ENCODE measurements at places on chromosomes 5 and 9. TPM values are rescaled to one million over a fixed set of nuclear protein-coding genes. Genes with fewer than 3 reads are reported as not detected.

- DNase-seq = no peak
Observed at GRCh38 chr5:57432876-57433275, 49.7 kb downstream of the ACTBL2 start.

GRCh38 chr5:137264041-137264440 is 235.1 kb downstream of the SPOCK1 start:
- no peak for DNase-seq

DNA sequence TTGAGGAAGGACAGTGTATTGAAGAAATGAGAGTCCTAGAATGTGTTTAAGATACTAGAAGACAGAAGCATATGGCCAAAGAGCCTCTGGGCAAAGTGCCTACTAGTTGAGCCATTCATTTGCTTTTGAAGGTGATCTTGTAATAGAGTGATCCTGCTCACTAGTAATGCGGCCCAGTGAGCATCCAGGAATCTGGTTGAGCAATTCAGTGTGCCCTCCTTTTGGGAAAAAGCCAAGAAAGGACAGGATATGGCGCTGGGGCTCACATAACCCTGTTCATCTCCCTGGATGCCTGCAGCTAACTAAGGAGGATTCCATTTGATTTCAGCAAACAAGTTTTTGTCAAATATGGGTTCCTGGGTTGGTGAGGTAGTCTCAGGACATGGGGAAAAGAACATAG is 16.3 kb downstream of the ADAM19 start:
- no peak for DNase-seq

DNA sequence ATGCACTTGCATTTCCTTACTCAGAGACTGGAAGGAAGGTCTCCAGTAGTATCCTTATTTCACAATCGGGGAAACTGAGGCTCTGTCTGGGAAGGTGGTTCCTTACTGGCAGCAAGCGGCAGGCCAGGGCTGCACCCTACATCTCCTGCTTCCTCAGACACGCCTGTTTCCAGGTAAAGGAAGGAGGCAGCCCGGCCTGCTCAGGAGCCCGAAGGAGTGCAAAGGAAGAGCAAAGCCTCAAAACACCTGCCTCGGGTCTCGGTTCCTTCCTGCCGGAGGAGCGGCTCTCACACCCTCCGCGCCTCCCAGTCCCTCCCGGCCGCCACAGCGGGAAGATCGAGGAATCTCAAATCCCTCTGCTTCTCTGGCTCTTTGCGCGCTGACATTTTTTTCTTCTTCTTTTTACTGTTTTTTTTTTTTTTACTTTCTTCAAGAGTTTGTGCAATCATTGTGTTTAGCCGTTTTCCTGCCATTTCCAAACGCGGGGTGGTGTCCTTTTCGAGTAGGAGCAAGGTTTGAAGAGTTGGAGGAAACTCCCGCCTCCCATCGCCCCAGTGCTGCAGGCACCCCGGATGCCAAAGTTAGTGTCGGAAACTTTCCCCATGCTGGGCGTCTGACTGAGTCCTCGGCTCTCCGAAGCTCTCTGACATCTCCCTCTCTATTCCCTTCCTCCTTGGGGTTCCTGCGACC is 1.0 kb downstream of the GGTA1 start:
- no peak for DNase-seq

- DNase-seq = no peak
Observed at GRCh38 chr5:83777856-83778255, 57.2 kb upstream of the HAPLN1 start.

- no peak for DNase-seq
Observed at GRCh38 chr5:24642022-24642421, 2.8 kb downstream of the CDH10 start.

- DNase-seq = no peak
Observed at GRCh38 chr9:76419782-76420380, 25.7 kb upstream of the RFK start.

DNA sequence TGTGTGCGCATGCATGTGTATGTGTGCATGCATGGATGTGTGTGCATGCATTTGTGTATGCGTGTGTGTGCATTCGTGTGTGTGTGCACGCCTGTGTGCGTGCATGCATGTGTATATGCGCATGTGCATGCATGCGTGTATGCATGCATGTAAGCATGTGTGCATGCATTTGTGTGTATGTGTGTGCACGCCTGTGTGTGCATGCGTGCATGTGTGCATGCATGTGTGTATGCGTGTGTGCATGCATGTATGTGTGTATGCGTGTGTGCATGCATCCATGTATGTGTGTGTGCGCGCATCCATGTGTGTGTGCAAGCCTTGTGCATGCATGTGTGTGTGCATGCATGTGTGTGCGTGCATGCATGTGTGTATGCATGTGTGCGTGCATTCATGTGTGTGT is 276.8 kb downstream of the PBX3 start:
- DNase-seq = no peak

DNA sequence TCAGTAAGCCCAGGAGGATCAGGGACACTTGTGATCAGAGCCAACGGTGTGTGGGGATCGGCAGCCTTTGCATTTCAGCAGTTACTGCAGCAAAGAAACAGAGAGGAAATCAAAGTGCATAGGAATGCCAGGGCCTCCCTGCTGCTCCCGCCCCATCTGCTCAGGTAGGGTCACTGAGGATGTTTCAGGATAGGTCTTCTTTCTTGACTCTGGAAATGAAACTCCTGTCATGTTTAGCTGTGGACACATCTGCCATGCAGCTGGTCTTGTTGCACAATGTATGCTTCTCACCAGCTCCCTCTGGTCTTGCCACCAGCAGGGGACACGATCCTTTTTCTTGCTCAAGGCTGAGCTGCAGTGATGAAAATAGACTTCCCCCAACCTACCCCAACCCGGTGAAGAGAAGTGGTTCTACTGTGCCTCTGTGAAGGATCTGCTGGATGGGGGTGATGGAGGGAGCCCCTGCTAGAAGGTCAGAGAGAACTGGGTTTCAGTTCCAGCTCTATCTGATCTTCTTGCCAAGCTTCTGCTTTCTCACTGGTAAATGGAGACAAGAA is 185.2 kb upstream of the KLF4 start:
- no peak for DNase-seq

DNA sequence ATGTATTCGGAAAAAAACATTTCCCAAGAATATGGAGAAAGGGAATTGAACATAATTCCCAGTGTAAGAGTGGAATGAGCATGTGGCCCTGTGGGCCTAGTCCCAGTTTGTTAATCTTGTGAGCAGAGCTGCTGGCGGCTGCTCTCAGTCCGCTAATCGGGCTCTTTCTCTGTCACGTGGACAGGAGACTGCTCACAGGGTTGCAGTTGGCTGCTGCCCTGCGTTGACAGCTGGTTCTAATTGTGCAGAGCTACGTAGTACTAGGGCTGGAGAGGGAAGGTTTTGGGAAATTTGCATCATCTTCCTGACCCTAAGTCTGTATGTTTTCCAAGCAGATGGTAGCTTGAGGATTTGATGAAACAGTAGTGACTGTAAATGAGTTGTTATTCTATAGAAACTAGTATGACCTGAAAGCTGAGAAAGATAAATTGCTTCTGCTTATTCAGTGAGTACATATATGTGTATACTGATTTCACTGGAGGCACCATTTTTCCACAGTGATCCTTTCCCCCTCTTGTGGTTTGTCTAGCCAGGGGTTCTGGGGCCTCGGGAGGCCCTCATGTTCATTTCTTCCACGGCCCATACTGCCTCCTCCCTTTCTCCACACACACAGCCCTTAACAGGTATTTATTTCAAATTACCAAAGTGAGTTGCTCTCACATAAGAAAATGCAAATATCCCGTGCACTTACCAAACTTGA is 100.6 kb downstream of the ANGPTL2 start:
- no peak for DNase-seq

DNA sequence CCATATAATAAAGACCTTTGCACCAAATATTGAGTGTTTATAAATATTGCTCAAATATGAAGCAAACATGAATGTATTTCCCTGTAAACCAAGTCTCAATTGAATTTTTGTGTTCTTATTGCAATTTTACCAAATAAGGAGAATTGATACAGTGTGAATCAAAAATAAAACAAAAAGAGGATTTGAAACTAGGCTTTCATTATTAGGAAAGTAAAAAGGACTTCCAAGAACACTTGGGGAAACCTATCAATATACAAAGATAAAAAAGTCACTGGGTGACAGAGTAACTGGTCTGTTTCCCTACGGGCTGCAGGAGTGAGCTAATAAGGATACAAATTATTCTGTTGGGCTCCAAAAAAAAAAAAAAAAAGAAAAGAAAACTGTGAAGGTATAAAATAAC is 44.8 kb upstream of the SNX2 start:
- no peak for DNase-seq

- no peak for DNase-seq
Observed at GRCh38 chr5:122073018-122073417, 5.0 kb downstream of the LOX start.

- no peak for DNase-seq
Observed at GRCh38 chr9:117411547-117411946, 3.3 kb downstream of the ASTN2 start.

GRCh38 chr5:89686081-89686765 is 723.3 kb downstream of the CETN3 start:
- DNase-seq = no peak

DNA sequence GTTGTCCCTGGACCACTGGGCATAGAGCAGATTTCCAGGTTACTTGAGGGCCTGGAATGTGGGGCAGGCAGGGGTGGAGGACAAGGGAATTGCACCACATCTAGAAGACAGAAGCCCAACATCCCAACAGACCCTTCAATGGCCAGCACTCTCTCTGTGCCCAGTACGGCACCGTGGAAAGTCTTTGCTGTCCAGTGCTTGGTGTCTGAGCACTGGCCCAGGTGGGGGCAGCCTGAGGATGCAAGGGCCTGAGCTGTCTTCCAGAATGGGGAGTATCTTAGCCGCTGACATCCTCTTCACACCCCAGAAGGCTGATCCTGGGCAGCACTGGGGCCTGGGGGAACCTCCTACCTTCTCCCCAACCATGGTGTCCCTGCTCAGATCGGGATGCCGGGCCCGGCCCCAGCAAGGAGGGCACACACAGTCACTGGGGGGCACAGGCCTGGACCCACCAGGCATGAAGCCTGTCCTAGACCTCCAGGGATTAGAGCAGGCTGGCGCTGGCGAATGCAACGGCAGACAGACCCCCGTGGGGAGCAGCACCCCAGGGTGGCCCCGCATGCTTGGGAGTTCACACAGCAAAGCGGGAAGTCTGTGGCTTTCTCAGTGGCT is 40.6 kb upstream of the OLFM1 start:
- DNase-seq = no peak

- DNase-seq = peak; percentile 38
Observed at GRCh38 chr5:96664669-96665068, 2.5 kb downstream of the CAST start.

GRCh38 chr5:73519531-73520283 is 21.5 kb downstream of the BTF3 start:
- DNase-seq = peak; percentile 59

GRCh38 chr5:122165559-122166078 is 36.3 kb downstream of the ZNF474 start:
- no peak for DNase-seq

- no peak for DNase-seq
Observed at GRCh38 chr5:16687898-16688297, 71.1 kb upstream of the RETREG1 start.

GRCh38 chr5:125148076-125148475 is 401.6 kb upstream of the ZNF608 start:
- DNase-seq = no peak

DNA sequence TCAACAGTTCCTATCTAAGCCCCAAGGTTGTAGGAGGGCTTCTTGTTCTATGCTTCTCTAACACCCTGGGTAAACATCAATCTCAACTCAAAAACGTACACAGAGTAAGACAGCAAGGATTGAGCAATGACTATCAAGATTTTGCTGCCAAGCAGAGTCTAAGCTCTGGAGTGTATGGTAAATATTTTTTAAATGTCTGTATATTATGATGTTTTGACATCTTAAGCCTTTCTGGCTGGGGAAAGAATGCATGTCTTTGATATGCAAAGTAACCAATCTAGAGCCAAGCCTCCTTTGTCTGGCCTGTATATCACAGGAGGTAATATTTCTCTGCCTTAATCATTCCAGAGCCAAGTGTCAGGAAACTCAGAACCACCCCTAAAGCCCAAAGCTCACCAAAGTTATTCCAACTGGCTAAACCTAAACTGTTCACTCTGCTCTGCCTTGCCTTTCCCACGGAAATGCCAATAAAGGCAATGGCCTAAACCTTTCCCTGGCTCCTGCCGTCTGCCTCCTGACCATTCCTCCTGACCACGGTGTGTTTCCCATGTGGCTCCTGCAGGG is 45.2 kb downstream of the YIPF5 start:
- DNase-seq = no peak

- DNase-seq = no peak
Observed at GRCh38 chr5:133881576-133882388, 86.6 kb downstream of the C5orf15 start.

DNA sequence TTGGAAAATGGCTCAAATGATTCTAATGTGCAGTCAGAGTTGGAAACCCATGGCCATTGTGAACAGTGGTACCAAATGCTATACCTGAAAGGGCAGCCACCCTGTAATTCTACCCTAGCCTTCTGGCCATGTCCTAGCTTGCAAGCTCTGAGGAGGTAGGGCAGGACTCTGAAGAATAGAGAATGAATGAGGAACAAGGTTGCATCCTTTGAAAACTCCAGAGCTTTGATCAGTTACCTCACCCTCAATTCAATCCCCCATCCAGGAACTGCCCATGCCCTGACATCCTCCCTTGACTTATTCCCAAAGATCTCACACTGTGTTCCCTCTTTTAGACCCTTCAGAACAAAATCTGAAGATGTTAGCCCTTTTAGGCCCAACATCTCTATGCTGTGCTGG is 17.8 kb upstream of the ERMP1 start:
- DNase-seq = no peak

GRCh38 chr9:119794836-119795235 is 425.6 kb upstream of the BRINP1 start:
- no peak for DNase-seq

DNA sequence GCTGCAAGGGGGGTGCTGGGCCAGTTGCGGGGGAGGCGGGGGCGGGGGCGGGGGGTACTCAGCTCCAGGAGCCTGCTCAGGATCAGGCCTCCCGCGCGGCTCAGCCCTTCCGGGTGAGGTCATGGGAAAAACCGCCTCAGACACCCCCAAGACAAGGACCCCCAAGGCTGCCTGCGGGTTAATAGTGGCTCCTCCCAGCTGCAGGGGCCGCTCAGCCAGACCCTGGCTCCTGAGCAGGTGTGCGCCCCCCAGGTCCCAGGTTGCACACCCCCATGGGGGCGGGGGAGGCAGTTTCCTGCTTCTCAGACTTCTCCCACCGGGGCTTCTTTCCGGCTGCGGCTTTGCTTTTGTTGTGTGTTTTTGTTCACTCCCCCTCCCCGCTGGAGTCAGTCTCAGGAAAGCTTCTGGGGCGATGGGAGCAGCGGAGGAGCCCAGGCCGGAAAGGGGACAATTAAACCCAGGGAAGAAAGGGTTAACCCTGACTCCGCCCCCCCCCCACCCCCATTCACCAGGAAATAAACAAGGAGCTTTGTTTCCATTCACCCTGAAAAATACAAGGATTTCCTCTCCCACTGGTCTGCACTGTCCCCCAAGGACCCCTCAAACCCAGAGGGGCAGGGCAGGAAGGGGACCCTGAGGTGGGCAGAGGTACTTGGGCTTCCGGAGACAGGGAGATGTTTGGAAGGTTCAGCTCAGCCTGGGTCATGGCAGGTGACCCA is 42.3 kb upstream of the NOTCH1 start:
- no peak for DNase-seq

The SPATA9 gene
- total RNA-seq = not detected

The C5orf63 gene
- 11.9 TPM for total RNA-seq

The ZNF169 gene
- 8.1 TPM for total RNA-seq

The PCDHB9 gene
- total RNA-seq = not detected

The CD72 gene
- 5.2 TPM for total RNA-seq

The MEIKIN gene
- 0.74 TPM for total RNA-seq
